ENCODE measurements at places on chromosomes 6 and 20.
A peak's percentile ranks its signal among the peaks of the same experiment; 100 is the strongest.

- DNase-seq = no peak
Measured at GRCh38 chr6:83976037-83976755, 57.4 kb upstream of the MRAP2 start.

DNA sequence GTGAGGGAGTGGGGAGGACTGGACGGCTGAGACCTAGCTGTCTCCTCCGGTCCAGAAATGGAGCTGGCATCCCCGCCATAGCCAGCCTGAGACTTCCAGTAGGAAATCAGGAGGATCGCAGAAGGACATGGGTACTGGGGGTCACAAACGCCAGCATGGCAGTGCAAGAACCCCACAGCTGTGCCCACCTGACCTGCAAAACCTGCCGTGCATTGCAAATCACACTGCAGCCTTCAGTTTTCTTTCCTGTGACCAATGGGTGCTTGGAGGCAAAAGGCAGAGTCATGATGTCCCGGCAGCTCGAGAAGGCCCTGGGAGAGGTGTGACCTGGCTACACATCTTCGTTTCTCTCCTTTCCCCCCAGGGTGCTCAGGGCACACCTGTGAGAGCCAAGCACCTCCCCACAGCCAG lies 23.3 kb upstream of the PHACTR3 start:
- no peak for DNase-seq

- peak; percentile 18 for DNase-seq
Measured at GRCh38 chr6:152295346-152295745, 341.8 kb downstream of the SYNE1 start.

- no peak for DNase-seq
Measured at GRCh38 chr20:36303020-36303595, 3.0 kb upstream of the DLGAP4 start.

- no peak for DNase-seq
Measured at GRCh38 chr6:152716322-152716721, 18.6 kb downstream of the MYCT1 start.

- DNase-seq = no peak
Measured at GRCh38 chr6:168949981-168950857, 303.4 kb downstream of the THBS2 start.

Data from mammary epithelial cell (primary cell).